ENCODE measurements at places on chromosomes 4 and X.
A peak's percentile ranks its signal among the peaks of the same experiment; 100 is the strongest.

DNA sequence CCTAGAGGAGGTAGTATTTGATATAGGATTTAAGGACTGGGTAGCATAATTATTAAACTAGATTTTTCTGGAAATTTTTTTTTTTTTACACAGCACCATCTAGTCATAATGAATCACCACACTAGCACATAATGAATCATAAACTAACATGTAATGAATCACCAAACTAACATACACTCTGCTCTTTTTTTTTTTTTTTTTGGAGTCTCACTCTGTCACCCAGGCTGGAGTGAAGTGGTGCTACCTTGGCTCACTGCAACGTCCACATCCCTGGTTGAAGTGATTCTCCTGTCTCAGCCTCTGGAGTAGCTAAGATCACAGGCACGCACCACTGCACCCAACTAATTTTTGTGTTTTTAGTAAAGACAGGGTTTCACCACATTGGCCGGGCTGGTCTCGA lies 92.5 kb downstream of the FAM13A start:
- DNase-seq = no peak

DNA sequence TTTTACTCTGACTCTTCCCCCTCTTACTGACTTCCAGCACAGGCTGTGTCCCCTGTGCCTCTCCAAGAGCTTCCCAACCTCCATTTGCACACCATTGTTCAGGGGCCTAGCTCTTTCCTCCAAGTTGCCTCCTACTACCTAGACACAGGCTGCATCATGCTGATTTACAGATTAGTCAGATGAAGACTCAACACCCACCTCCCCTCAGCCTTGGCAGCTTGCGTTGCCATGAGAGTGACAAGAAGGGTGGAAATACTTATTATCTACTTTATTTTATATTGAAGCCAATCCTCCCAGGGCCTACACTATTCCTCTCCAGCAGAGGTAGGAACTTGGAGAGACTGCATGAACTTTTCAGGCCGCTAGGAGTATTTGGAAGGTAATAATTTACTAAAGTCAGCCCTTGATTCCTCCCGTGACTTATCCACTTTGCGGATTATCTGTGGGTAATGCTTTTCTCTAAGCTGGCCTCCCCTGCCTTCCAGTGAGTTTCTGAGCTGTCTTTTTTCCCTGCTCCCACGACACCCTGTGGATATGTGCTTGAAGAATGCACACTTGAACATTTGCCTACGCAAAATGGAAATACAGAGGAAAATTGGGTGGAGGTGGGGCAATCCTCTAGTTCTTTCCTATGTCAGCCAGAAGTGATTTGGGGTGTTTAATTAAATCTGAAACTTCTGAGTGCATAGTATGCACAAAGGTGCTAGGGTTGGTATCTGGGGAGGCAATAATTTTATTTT lies 74.1 kb upstream of the TMEM164 start:
- no peak for DNase-seq

GRCh38 chrX:119729408-119730201 lies 28.8 kb upstream of the SOWAHD start:
- DNase-seq = peak; percentile 6

GRCh38 chrX:1202251-1202650 lies 10.2 kb downstream of the CRLF2 start:
- DNase-seq = no peak

- no peak for DNase-seq
Measured at GRCh38 chr4:59936566-59936965, 1263.6 kb upstream of the ADGRL3 start.

DNA sequence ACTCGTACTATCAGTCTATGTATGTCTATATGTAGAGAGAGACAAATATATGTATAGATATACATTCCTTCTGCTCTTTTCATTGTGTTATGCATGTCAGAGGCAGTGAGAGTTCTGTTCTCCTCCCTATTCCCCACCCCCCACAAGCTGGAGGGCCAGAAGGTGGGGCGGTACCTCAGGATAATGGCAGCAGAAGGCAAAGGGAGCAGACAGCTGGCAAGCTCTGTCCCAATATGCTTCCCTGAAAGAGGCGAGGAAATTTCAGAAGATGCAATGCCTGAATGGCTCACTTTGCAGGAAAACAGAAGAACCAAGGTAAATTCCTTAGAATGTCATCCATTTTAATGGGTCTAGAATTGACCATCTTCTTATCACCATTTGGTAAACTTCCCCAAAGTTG lies 114.4 kb downstream of the NAA11 start:
- DNase-seq = no peak

DNA sequence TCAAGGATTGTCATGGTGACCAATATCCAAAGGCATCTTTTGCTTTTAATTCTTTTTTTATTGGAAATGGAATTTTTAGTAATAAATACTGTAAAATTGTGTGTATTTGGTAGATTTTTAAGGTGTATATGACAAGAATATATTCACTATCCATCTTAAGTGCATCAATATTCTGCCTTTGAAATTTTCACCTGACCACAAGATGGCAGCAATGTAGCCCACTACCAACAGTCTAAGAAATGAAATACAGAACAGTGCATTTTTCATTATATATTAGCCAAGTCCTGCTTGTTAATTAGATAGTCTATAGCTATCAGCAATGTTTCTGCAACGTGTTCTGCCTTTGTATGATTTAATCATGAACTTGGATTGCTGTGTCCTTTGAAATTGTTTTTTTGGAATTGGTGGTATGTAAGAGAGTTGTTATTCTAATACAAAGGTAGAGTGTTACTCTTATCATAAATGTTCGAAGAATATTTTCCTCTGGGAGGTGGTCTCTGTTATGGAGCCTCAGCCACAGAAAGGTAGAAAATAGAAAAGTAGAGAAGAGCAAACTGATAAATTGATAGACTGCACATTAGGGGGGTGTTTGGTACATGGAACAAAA lies 38.2 kb downstream of the HPGDS start:
- no peak for DNase-seq

- DNase-seq = no peak
Measured at GRCh38 chr4:30002341-30002740, 717.8 kb upstream of the PCDH7 start.

DNA sequence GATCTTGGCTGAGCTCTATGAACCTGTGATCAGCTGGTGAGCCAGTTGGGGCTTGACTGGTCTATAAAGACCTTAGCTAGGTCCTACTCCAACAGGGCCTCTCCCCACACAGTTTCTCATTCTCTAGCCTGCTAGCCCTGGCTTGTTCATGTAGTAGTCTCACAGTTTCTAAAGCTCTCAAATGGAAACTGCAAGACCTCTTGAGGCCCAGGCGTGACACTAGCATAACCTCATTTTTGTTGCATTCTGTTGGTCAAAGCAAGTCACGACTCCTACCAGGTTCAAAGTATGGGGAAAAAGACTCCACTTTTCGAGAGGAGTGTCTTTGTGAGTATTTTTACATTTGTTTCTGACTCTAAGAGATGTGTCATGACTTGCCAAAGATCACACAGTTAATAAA lies 50.9 kb downstream of the CEP44 start:
- no peak for DNase-seq

GRCh38 chrX:147912093-147912801 lies 528 bp downstream of the FMR1 start:
- no peak for DNase-seq

- DNase-seq = no peak
Measured at GRCh38 chr4:183098019-183098722, 886 bp upstream of the WWC2 start.

GRCh38 chrX:69238114-69238886 lies 73.0 kb upstream of the PJA1 start:
- no peak for DNase-seq

DNA sequence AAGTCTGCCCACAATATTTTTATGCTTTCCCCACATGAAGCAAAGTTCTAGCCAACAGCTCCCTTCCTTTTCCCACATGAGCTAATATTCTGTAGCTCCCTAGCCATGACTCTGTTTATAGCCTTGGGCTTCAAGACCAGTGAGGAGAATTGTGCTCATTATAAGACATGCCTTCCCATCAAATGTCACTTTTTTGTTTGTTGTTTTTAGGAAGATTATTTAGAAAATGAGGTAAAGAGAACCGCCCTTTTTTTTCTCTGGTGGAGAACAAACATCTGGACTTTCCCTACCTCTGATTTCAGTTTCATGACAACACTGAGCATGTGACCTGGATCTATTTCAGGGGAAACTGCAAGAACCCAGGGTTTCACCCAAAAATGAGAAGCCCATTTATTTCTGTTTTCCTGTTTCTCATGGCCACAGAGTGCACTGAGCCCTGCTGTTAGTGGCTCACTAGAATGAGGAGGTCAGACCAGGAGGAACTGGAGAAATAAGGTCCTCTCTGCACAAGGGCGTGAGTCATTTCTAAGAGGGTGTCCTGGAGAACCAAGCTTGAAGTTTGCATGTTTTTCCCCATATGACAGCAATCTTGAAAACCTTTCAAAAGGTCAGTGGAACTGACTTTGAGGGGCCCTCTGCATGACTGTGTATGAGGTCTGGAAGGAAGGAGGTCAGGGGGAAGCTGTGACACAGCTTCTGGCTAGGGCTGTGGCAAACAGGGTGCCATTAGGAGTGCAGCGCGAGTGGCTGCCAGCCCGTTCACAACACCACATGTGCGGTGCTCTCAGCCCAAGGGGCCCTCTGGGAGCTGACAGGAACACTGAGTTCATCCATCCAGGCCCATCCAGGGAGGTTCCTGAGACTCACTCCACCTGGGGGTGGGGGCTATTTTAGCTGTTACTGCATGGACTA lies 55.2 kb downstream of the CHST7 start:
- DNase-seq = no peak

GRCh38 chr4:139617702-139618490 lies 47.7 kb upstream of the MGST2 start:
- no peak for DNase-seq

DNA sequence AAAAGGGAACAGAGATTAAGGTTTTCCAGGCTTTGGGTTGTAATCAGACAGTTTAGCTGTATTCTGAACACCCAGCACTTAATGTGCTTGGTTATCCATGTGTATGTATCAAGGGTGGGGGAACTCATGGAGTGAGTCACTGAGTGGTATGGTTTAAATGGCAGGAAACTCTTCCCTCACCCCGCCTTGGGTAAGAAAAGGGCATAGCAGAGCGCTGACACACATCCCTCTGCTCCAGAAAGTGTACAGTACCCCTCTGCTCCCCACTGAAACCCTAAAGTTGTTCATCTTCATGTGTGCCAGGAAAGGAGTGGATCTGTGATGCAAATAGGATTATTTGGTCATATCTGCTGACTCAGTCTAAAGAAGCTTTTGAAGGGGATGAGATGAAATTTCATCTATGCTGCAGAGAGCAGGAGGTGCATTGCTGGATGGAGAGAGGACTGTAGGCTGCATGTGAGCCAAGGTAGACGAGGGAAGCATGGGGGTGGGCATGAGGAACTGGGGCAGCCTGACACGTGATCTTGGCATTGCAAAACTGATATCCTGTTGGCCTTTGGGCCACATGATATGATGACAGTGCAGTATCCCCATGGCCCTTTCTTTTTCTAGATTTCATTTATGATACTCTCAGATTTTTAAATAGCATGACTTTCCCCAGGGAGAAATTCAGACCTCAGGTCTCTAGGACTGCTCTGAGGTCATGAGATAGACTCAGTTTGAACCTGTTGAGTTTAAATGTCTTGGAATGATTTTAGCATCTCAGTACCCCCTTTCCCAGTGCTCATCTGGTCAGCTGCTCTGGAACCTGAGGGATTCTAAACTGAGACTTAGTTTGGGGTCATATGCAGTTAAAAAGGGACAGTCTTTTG lies 84.8 kb downstream of the TMEM164 start:
- no peak for DNase-seq

DNA sequence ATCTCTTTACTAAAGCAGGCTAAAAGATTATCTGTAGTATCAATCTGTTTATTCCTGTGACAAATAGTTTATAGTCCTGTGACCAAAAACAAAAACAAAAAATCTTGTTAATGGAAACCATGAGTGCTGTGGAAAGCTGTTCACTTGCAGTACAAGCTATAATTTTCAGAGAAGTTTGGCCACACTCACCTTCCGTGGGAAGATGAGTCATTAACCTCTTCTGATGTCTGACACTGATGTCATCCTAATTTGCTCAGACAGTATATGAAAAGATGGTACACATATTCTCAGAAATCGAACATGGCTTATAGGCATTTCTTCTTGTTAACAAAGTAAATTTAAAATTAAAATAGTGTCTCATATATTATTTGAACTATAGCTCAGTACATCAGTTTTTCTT lies 19.9 kb upstream of the ENPP6 start:
- DNase-seq = no peak

GRCh38 chr4:174631901-174632758 lies 109.8 kb upstream of the HPGD start:
- DNase-seq = no peak

GRCh38 chr4:138775489-138775888 lies 240.1 kb upstream of the NOCT start:
- no peak for DNase-seq

GRCh38 chrX:22135171-22135711 lies 103.1 kb downstream of the PHEX start:
- DNase-seq = no peak

GRCh38 chrX:39678914-39679313 lies 418.8 kb downstream of the BCOR start:
- no peak for DNase-seq

GRCh38 chrX:154458954-154459778 lies 1.1 kb downstream of the PLXNA3 start:
- no peak for DNase-seq

DNA sequence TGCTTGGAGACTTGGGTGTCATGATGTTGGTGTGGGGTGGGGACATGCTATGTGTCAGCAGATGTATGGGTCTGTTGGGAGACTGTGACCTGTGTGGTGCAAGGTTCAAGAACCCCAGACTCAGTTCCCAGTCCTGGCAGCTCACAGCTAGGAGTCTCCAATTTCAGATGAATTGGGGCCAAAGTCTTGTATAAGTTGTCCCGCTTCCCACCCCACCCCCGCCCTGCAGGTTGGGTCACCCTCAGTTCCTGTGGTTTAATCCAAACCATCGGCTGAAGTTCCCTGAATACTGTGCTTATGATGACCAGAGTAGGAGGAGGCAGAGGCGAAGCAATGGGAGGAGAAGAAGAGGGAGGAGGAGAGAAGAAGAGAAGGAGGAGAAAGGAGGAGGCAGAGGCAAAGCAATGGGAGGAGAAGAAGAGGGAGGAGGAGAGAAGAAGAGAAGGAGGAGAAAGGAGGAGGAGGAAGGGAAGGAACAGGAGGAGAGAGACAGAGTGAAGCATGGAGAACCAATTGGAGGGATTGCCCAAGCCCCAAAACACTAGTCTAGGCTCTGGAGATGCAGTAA lies 112.6 kb downstream of the EFNB1 start:
- DNase-seq = no peak

GRCh38 chr4:107363125-107363524 lies 327.0 kb upstream of the DKK2 start:
- no peak for DNase-seq

DNA sequence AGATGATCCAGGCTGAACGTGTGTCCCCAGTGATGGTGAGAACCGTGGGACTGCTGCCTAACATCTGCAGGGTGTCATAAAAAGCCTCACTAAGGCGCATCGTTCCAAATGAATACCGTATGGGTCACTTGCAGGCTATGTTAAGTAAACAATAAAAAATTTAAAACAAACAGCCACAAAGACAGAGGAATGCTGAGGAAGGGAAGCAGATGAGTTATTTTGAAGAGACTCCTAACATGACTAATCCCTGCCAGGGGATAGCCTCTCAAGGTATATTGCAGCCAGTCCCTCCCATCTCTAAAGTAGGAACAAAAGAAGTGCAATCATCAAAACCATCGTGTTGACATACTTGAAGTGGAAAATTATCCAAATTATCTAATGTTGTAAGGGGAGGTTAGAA lies 83.8 kb downstream of the UNC5C start:
- DNase-seq = no peak

GRCh38 chrX:41164449-41164848 lies 79.2 kb downstream of the USP9X start:
- no peak for DNase-seq
